ENCODE measurements at places on chromosomes 4 and X.
A peak's percentile ranks its signal among the peaks of the same experiment; 100 is the strongest.

DNA sequence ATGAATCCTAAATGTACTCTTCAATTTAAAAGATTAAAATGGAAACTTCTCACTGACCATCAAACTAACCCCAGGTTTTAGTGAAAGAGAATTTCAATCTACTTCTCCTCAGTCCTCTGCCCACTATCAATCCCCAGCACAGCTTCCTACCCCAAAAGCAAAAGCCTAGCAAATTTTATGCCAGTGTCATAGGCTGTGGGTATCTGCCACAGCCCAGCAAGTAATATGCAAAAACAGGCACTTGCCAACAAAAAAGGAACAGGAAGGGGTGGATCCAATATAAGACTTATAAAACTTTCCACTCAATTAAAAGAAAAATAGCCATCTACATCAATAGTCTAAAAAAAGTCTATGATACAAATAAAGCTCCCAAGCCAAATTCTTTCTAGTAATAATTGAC lies 22.3 kb downstream of the CAMK2D start:
- no peak for DNase-seq

- DNase-seq: no peak
Observed at GRCh38 chrX:99095965-99096635, 1314.0 kb downstream of the PCDH19 start.

DNA sequence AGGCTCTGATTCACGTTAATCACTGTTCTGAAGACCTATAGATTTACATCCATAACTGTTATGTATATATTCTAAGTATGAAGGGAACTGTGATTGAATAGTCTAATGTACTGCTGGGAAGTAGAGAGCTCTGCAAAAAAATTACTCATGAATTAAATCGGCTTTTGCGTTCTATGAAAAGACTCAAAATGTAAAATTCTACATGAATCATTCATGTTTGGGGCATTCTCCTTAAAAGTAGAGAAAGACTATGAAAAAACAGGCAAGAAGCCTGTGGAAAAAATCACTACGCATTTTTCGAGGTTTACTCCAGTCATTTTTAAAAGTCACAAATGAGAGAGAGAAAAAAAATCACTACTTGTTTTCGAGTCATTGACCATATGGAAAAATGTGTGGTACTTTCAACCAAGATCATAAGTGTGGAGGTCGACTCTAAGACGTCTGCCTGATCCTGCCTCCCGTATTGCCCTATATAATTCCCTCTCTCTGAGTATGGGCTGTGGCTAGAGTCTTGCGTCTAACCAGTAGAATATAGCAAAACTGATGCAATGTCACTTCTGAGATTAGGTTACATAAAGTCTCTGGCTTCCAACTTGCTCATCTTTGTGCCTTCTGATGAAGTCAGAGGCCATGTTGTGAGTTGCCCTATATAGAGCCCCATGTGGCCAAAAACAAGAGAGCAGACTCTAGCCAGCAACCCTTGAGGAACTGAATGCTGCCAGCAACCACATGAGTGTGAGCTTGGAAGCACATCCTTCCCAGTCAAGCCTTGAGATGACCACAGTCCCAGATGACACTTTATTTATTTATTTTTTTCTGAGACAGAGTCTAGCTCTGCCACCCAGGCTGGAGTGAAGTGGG lies 32.1 kb upstream of the VEGFD start:
- no peak for DNase-seq

GRCh38 chrX:10239611-10240064 lies 82.9 kb downstream of the CLCN4 start:
- DNase-seq: no peak

DNA sequence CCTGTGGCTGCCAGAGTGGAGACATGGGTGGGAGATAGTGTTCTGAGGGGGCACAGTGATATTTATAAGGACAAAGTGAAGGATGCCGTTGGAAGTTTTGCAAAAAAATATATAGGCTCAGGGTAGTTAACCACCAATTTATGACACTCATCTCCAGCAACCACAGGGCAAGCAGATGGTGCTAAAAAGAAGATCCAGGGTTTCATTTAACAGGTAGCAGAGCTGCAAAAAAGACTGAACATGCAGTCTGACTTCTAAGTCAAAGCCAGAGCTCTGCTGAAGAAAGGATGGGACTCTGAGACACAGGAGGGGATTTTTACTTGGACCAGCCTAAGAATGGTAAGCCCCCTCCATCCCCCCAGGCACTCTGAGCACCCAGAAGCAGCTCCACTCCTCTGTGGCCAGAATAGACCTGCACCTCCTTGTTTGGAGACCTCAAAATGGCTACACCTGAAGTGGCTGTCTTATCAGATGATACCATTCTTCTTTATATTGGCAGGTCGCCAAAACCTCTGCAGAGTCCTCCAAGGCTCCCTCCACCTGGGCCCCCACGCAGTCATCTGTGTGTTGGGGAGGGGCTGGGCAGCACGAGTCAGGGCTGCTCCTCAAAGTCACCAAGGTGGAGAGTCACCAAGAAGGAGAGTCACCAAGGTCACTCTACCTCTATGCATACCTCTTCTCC lies 161.4 kb upstream of the FAM9B start:
- DNase-seq: no peak

- no peak for DNase-seq
Observed at GRCh38 chr4:36207367-36207766, 36.9 kb downstream of the ARAP2 start.

- DNase-seq: no peak
Observed at GRCh38 chr4:125357675-125358074, 42.9 kb downstream of the FAT4 start.

DNA sequence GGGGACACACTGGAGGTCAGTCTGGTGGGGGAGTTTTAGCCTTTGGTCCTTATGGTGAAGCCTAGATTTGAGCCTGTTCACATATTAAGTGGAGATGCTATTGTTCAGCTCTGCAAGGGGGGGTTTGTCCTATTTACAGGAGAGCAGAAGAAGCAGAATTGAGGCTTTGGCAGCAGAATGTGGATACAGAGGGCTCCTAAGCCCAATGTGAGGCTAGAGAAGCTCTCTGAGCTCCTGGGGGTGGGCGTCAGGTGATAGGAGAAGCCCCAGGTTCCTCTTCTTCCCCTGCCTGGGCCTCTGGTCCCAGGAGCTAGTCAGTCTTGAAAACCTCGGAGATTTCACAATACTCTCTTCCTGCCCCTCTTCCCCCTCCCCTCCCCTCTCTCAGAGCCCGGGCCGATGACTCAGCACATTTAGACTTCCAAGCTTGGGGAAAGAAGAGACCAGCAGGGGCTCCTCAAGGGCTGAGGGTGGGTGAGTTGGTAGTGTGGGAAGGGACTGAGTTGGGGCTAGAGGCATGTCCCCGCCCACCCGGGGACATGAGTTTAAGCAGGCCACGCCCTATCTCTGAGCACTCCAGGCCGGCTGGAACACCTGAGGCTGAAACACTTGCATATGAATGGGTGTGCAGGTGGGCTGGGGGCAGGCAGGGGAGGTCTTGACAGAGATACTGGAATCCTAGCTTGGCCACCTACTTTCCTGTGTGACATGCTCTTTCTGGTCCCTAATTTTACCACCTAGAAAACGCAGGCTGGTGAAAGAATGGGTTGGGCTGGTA lies 3.4 kb downstream of the TFE3 start:
- DNase-seq: peak; percentile 19

DNA sequence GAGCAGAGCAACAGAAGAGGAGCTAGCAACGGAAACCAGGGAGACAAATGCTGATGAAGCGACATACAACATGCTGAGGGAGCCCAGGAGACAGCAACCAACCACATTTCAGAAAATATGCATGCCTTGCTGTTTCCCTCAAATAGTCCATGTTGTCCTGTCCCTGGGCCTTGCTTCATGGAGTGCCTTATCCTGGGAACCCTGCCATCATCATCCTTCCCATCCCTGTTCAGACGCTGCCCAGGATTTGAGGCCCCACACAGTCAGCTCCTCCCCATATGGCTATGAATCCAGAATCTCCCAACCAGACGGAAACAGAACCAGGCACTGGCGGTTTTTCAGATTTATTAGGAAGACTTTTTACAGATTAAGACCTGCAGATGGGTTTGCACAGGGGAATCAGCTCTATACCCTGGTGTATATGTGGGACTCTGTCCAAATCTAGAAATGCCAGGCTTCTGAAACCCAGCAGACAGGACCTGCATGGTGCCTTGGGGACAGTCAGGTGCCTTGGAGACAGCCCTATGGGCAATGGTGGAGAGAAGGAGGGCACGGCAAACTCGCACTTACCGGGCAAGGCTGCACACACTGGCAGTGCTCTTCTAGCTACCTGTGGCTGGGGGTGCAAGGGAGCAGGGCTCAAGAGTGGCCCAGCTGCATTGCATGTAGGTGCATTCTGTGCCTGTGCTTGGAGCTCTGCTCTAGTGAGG lies 199.7 kb upstream of the MAMLD1 start:
- no peak for DNase-seq

DNA sequence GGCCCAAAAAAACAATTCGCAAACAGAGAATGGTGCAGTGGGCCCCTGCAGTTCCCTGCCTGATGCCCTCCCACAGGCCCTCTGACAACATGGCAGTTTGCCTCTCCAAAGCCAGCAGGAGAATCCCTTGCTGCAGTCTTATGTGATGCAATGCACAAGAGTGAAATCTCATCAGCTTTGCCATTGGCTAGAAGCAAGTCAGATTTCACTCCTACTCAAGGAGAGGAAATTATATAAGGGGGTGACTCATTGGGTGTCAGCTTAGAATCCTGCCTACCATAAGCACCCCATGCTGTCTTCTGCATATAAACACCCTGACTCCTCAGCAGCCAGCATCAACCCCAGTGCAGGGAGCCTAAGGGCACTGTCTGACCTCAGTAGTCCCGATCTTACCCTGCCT lies 157.3 kb upstream of the LDB2 start:
- no peak for DNase-seq

- DNase-seq: no peak
Observed at GRCh38 chr4:101005659-101006058, 341.7 kb downstream of the PPP3CA start.

DNA sequence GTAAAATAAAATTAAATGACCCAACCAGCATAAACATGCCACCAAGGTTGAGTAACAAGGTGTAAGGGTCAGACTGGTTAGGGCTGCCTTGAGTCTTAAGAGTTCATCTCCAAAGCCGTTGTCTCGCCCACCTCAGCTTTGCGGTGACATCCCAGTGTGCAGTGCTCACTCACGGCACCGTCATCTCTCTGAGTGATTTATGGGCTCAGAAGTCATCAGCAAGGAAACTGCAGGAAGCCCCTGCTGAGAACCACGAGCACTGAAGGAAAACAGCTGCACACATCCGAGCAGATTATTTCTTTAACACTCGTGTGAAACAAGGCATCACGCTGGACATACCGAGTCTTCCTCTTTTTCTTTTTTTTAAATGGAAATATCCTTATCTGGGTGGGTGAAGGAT lies 411.1 kb downstream of the TRIML1 start:
- DNase-seq: no peak

GRCh38 chr4:169341490-169341889 lies 70.7 kb upstream of the SH3RF1 start:
- no peak for DNase-seq

- DNase-seq: no peak
Observed at GRCh38 chr4:112526061-112526460, 10.1 kb upstream of the NEUROG2 start.

GRCh38 chr4:145177511-145177905 lies 2.9 kb downstream of the OTUD4 start:
- DNase-seq: no peak

DNA sequence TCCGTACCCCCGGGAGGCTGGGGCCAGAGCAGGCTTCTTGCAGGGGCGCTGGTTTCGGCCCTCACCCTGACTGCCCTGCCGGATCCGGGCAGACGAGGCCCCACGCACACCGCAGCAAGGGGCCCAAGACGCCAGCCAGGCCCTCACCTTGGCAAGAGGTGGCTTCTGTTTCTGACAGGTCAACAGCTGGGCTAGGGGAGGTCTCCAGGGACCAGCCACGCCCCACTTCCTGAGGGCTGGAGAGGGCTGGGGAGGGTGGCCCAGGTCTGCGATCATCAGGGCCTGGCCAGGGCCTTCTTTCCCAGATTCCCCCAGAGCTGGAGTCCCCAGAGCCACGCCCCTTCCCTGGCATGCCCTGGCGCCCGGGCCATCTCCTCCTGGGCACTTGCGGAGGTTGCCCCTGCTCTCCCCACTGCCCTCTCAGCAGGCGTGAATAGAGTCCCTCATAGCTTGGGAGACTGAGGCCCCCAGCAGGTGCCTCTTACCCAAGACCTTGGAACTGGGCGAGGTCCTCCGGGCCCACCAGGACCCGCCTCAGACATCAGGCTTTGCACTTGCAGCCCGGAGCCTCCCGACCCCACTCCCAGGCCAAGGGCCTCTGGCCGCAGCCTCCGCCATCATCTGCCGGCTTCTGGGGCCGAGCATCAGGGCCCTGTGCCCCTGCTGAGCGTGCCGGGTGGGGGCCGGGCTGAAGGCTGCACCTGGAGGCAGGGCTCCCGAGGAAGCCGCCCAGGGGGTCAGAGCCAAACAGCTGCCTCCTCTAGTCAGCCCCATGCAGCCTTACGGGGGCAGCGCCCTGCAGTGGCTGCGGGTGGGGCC lies 6.3 kb upstream of the FGFR3 start:
- DNase-seq: no peak

DNA sequence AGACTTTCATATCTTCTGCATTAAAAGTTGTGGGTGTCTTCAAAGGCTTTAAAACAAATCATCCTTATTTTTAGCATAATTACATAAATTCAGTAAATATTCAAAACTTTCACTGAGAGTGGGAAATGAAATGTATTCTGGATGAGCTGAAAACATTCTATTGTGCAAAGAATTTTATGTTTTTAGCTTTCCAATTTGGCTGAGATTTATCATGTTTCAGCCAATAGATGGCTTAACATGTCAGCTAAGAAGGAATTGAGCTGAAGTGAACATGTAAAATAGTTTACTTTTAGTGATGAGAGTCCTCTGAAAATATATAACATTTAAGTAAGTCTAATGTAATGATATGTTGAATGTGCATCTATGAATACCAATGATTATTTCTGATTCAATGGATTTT lies 213.5 kb upstream of the GIMD1 start:
- DNase-seq: no peak

- no peak for DNase-seq
Observed at GRCh38 chr4:31204874-31205273, 484.7 kb downstream of the PCDH7 start.

- no peak for DNase-seq
Observed at GRCh38 chrX:94830717-94831116, 1156.7 kb downstream of the FAM133A start.

- no peak for DNase-seq
Observed at GRCh38 chr4:138685316-138685715, 330.3 kb upstream of the NOCT start.

- DNase-seq: no peak
Observed at GRCh38 chr4:86720508-86721068, 126.5 kb downstream of the PTPN13 start.

GRCh38 chrX:104098919-104099318 lies 13.4 kb upstream of the ZCCHC18 start:
- no peak for DNase-seq

DNA sequence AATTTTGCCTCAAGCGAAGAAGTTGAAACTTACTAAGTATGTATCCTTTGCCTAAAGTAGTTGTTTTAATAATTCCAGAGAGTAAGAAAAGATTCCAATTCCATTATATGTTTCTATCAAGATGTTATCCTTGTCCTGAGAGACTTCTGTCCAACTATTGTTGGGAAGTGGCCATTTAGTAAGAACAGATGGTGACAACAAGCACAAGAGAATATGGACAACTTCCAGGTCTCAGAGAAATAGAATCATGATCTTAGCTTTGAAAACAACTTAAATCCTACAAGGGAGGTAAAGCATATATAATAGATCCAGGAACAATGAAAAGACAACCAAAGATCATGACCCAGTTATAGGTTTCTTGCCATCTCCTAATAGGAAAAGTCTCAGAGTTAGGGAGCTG lies 486.6 kb upstream of the PCDH10 start:
- no peak for DNase-seq

GRCh38 chrX:130876226-130876625 lies 26.8 kb downstream of the ENOX2 start:
- no peak for DNase-seq
